Activated T-helper 1 cell treated with anti-CD3 and anti-CD28 coated beads, Interleukin-12 subunit alpha, Interleukin-12 subunit beta, Interleukin-2, Interleukin-4 antibody, amounts not matched to agents 30 ng/mL and 10 ng/mL and 1 ng/mL, durations not matched to agents 14 hours and 24 hours and 36 hours (primary cell): ENCODE measurements at places on chromosomes 16 and 17.

DNA sequence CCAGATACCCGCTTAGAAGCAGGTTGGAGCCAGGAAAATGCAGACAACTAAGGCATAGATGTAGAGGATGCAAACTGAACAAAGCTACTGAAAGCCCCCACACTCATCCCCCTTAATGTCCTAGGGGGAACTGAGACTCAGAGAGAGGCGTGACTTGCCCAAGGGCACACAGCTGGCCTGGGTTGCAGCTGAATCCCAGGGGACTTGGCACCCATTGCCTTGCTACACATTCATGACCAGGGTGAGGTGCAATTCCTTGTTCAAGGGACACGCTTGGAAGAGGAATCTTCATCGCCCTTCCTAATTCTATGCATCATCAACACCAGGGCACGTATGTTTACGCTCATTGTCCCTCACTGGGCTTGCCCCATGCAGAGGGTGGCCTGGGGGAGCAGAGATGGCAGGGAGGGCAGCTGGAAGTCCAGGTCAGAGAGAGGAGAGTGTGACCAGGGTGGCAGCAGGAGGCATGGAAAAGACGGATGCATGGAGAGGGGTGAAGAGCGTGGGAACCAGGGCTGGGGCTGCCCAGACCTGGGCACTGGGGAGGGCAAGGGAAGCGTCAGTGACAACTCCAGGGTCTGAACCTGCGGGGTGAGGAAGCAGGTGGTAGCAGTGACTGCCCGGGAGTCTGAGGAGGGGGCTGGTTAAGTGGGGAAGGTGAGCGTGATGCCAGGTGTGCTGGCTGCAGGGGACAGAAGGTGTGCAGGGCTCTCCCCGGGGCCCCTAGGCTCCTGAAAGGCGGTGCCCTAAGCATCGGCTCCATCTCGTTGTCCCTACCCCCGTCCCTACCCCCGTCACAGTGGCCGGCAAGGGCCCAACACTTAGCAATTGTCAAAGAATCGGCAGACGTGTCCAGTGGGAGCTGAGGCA, 267.1 kb upstream of the TNRC6C start:
- DNase-seq, result no peak

- DNase-seq, result no peak
These were observed 927 bp upstream of the ENGASE start for GRCh38 chr17:79073706-79074088.

GRCh38 chr17:60525328-60525684, 736 bp downstream of the APPBP2 start:
- DNase-seq, result no peak

DNA sequence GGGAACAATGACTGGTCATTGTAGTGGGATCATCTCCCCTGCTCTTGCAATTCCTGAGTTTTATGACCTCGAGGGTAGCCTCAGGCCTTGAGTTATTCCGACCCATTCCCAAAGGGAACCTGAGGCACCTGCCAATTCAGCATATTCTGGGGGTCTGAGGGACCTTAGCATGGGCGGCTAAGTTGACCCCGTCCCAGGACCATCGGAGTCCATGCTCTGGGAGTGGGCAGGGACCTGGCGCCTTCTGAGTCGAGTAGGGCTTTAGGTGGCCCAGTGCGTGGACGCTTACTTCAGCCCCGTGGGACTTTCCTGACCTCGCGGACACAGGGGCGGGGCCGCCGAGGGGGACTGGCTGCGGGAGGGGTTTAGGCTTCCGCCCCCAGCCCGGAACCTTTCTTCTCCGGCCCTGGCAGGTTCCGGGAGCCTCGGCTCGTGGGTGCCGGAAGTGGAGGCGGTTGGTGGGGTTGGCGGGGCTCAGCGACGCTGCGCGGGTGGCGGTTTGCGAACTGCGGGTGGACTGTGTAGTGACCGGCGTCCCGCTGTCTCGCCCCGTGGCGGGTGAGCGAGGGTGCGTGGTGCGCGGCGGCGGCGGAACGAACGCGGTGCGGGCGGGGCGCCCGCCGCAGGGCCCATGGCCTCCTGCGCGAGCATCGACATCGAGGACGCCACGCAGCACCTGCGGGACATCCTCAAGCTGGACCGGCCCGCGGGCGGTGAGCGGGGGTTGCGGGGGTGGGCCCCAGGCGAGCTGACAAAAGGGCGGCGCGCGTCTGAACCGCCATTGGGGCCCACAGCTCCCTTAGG, at the start of gene EDC4:
Gene EDC4 (plus strand): TSS at position 422 of the 804 bp plus-strand sequence. CDS start 210 bp downstream, at position 632.
- peak; percentile 89 for DNase-seq

DNA sequence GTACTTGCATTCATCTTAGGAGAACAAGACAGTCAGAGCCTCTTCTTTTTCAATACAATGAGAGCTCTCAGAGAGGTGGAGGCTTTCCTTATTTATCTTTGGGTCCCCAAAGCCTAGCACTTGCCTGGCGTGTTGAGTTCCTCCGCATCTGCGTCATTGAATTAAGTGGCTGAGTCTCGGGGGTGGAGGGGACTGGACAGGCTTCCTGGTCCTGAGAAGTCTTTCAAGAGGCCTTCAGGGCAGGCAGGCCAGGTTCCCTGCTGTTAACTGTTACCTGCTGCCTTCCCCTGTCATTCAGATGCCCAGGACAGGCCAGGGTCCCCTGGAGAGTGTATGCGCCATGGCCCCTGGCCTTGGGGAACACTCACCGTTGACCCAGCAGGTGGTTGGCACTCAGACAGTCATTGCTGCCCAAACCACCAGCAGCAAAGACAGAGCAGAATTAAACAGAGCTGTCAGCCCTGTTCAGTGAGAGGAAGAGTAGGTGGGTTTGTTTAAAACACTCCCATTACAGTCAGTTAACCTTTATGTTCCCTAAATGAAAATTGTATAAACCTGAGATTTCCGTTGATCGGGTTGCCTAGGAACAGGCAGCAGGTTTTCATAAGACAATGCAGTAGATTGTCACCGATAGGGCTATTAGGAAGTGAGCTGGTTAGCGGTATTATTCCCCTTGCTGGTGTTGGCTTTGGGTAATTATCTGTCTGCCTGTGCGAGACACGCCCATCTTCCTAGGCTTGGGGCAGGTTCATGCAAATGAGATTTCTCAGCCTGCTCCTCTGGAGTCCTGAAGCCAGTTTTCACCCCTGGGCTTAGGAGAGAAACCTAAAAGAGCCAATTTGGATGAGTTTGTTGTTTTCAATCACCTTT, 132.7 kb downstream of the CCDC182 start:
- no peak for DNase-seq

- no peak for DNase-seq
These were observed 1.1 kb upstream of the ZNF200 start for GRCh38 chr16:3235856-3236669.

- no peak for DNase-seq
These were observed 136.0 kb downstream of the ZFHX3 start for GRCh38 chr16:72911971-72912370.

- DNase-seq, result no peak
These were observed 366.5 kb upstream of the C16orf82 start for GRCh38 chr16:26700250-26700649.

- DNase-seq, result no peak
These were observed 38.1 kb downstream of the LGALS9 start for GRCh38 chr17:27669136-27669535.

- DNase-seq, result peak; percentile 70
These were observed 68.5 kb upstream of the DNAH17 start for GRCh38 chr17:78645421-78646295.

GRCh38 chr17:74646231-74646630, 22.7 kb upstream of the CD300E start:
- no peak for DNase-seq

- no peak for DNase-seq
These were observed 7.3 kb upstream of the BLMH start for GRCh38 chr17:30299000-30299399.

DNA sequence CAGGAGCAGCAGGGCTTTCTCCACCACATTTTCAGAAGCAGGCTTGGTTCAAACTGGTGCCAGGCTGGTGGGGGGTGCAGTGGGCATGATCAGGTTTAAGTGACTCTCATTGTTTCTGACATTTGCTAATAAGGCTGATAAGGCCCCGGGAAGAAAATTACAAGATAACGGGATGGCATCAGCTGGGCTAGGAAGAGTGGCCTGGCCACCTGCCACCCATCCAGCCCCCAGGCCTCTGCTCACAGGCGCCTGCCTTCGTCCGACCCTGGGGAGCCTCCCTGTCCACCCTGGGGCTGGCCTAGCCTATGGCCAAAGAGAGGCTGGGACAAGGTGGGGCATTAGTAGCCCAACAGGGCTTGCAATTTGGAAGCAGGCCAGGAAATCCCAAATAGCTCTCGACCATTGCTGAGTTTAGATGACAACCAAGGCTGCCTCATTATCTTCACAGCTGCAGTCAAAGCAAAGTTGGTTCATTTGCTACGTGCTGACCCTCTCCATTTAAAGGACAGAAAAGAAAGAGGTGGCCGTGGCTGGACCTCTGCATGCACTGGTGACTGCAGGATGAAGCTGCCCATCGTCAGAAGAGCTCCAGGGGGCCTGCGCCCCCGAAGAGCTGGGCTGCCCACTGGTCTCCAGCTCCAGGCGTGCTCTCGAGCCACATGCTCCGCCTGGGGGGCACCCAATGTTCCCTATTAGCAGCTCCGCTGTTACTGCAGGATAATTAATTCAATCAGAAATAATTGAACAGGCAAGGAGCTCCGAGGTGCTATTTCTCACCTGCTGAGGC, 44.9 kb downstream of the PEMT start:
- DNase-seq, result no peak

- no peak for DNase-seq
These were observed 6.2 kb downstream of the TAF1C start for GRCh38 chr16:84180519-84181140.

GRCh38 chr17:3167574-3167973, 29.7 kb upstream of the OR1A2 start:
- no peak for DNase-seq
